ENCODE measurements at places on chromosomes 7 and 10.
A peak's percentile ranks its signal among the peaks of the same experiment; 100 is the strongest.

GRCh38 chr7:101035941-101036340 is 16.1 kb downstream of the MUC17 start:
- no peak for DNase-seq

DNA sequence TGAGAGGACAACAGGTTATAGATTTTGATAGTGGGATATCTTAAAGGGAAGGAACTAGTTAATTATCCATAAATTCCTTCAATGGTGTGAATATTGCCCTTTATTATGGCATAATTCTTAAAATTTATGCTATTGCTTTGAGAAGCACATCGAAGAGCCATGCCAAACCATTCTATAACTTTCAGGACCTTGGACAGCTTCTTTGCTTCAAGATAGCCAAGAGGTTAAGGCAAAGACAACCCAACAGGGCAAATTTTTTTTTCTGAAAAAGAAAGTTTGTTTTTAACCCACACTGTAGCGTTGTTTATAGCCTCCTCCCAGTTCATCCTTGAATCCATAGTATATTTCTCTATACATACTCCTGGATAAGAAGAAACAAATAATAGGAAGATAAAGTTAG is 103.2 kb downstream of the NRG3 start:
- no peak for DNase-seq

DNA sequence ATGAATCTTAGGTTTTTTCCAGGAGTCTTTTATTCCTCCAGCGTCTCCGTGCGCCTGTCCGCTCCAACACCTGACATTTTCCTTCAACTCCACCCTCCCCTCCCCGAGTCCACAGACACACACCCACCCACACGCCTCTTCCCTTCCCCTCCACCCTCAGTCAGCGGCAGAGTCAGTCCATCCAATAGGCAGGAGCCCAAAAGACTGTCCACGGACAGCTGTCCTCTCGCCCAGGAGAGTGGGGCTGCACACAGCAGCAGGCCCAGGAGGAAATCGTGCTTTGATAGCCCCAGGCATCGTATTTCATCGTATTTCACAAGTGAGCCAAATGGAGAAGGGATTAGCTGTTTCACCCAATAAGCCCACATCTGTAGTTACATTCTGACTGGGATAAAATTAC is 285.1 kb downstream of the ZEB1 start:
- no peak for DNase-seq

- peak; percentile 66 for DNase-seq
These were observed 628 bp downstream of the PARP12 start for GRCh38 chr7:140062118-140062527.

DNA sequence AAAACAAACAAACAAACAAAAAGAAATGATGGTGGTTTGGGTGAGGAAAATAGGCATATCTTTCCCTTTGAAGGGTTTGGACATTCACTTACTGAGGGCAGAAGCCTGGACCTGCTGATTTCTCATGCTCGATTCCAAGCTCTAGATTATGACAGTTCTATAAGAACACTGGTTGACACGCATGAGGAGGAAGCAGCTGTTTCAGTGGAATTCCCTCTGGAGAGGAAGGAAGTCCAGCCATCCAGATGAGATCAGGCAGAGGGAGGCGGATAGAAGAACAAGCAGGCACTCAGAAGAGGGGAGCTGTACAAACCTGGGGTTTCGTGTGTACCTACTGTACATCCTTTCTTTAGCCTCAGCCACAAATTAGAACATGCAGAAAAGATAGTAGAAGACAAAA is 691.9 kb downstream of the INHBA start:
- no peak for DNase-seq

DNA sequence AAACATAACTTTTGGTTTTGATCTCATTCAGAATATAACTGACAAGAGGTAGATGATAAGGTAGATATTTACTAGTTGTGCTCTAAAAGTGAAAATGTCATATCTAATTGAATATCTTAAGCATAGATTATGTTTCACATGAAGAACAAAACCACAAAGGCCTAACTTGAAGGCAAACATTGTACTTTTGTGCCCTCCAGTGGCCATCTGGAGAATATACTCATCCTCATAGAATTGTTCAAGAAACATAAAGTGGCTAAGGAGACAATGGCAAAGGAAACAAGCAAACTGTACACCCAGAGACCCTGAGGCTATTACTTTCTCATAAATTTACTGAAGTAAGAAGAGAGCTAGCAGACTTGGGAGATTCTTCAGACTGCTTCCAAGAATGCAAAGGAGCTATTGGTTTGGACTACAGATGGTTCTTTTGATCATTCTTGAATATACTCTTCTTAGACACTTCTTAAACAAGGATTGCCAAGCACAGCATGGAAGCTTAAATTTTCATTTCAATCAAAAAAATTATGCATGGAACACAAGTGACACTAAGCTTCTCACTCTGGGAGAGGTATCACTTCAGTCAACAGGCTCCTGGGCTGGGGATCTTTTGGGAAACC is 98.2 kb upstream of the DKK1 start:
- DNase-seq, result no peak

DNA sequence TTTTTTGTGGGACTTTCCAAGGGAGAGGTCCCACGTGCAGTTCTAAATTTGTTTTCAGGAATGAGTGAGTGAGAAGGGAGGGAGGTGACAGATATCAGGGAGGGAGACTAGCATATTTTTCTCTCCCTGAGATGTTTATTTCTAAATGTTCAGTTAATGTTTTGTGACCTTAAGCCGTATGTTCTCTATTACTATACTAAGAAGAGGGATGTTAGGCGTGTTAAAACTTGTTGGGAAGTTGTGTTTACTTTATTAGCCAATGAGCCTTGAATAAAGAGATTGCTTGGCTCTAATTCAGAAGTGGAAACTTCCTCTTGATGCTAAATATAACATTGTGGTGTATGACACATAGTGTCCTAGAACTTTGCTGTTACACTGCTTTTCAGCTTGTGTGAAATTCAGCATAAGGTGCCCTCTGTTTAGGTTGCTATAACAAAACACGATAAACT is 37.3 kb downstream of the DNAH11 start:
- no peak for DNase-seq

- DNase-seq, result no peak
These were observed 3.7 kb downstream of the GOT1 start for GRCh38 chr10:99426689-99427088.

DNA sequence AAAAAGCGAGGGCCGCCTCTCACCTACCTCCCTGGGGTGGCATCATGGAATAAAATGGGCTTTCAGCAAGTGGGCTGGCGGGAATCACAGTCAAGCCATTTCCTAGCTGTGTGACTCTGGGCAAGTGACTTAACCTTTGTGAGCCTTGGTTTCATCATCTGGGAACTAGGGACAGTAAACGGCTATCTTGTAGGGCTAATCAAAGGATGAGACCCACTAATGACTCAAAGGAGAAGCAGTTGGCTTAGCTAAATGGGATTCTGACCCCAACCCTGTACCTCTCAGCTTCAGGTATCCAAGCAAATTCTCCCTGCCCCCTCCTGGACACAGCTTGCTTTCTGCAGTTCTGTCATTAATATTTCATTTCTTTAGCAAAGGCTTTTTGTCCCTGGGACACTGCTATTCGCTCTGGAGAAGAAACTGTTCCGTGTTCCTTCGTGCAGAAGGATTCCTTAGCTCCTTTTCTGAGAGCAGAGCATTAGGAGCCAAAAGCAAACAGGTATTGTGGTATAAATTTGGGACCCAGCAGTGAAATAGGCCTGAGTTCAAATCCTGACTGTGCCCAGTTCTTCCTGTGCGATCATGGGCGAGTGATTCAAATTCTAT is 25.9 kb downstream of the TRIM8 start:
- no peak for DNase-seq

DNA sequence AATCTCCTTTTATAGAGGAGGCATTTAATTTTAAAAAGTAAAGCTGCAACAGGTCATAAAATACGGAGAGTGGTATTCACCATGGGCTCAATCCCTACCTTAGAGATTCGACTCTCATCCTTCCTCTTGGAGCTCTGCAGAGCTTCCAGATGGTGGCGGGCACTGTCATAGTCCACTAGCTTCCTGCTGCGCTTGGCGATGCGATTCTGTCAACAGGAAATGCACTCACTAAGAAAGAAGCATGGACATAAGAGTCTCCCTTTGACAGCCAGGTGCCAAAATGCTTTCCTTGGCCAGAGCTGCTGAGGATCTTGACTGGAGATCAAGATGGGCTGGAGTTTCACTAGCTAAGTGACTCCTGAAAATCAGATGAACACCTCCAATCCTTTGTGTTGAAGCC is 154.4 kb downstream of the AMPH start:
- no peak for DNase-seq

- no peak for DNase-seq
These were observed 9.9 kb upstream of the DNAAF5 start for GRCh38 chr7:716636-717035.

DNA sequence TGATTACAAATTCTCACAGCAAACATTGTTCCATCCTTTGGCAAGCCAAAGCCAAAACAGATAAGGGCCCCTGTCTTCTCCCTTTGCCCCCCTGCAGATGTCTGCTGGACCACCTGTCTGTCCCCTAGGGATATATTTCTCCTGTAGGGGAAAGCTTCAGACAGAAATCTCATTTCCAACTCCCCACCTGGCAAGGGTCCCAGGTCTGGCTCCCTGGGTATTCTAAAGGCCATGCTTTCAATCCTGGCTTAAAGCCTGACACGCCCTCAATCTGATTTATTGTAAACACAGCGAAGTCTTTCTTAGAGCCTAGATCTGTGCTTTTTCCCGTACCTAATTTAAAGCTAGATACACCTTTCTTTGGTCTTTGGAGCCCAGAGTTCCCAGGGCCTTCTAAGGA is 66.1 kb downstream of the KCNMA1 start:
- DNase-seq, result no peak

DNA sequence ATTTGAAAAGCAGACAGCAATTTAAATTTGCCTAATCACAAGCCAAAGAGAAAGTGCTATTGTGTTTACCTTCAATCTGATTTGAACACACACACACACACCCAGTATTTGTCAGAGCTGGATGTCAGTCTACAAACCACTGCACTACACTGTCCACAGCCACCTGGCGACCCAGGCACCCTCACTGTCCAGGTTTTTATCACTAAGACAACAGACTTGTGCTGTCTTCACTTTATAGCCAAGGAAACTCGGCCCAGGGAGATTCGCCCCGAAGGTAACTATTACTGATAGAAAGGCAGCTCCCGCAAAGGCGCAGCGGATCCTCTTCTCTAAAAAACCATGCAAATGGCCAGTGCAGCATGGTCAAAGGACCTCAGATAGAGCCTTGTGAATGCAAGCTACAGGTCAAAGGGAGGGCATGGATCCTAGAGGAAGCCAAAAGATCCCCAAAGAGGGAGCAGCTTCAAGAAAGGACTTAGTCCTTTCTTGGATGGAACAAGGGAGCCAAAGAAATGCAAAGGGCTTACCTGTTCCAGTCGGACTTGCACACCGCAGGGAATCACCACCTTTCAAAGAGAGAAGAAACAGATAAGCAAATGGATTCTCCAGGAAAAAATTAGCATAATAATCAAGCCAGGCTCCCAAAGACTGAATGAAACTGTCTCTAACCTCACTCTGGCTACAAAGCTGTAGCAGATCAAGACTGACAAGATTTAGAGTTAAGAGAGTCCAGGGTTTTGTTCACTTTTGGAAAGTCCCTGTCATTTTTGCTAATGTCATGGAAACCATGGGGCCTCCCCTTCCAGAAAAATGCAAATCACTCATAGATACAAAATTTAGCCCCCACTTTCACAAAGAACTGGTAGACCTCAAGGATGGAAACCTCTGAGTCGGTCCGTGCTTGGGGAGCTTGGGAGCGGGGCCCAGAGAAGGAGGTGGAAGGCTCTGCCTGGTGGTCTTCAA is 101.1 kb downstream of the TNS3 start:
- DNase-seq, result no peak

- no peak for DNase-seq
These were observed 30.5 kb upstream of the ZRANB1 start for GRCh38 chr10:124911124-124912067.

DNA sequence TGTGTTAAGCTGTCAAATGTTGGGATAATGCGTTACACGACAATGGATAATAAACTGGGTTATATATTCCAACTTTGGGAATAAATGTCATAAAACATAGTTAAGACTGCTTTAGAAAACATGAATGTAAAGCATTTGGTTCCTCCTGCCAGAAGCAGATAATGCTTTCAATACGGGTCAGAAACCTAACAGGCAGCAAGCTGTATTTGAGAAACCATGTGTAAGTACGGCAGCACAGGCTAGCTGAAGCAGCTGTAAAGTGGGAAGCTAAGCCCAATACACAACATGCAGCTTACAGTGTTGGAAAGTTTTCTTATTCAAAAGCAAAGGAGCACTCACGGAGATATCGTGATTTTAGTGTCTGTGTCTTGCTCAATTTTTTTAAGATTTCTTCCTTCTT is 46.5 kb downstream of the MALSU1 start:
- no peak for DNase-seq

DNA sequence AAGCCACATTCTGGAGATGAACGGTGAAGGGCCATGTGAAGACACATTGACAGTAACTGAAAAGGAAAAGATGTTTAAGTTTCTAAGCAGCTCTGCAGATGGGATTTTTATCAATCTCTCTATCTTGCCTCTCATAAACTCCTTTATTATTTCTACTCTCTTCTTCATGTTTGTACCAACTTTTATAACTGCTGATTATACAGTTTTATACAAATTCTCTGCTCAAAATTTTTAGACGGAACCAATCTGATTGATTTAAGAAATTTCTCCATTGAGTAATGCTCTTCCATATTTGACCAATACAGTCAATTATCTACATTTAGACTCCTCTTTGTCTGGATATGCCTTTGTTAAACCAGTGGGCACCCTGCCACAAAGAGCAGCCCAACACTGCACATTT is 31.7 kb downstream of the TFPI2 start:
- DNase-seq, result no peak

DNA sequence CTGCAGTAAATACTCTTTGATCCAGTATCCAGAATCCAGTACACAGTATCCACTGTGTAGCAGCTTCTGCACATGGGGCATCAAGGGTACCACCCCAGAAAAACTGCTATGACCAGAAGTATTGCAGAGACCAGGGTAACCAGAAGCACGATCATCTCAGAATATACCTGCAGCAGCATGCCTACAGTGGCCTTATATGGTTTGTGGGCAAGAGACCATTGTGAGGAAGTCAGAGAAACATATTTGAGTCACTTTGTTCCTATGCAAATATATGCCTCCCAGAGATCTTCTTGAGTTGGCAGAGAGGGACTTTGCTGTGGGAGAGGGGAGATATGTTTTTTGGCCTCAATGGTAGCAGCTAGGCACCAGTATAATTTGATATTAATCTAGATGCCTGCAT is 206.4 kb upstream of the LRRTM3 start:
- no peak for DNase-seq

DNA sequence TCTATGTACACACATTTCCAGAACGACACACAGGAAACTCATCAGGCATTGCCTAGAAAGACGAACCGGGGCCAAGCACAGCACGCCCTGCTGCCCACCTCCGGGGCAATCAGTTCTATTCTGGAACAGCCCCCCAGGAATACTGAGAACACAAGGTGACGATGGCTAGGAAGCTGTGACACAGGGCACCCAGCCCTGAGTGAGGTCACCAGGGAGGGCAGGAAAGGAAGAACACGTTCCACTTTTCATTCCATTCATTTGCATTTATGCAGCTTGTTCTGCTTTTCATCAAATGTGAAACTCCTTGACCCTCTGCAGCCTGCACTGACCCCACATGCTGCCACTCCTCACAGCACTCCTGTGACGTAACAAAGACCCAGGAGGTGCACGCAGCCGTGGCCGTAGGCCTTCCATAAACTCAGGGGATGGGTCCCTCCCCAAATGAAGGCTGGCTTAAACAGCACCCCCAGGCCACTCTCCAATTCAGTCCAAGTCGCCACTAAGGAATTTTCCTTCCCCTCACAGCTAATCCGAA is 28.9 kb downstream of the MAD1L1 start:
- DNase-seq, result no peak

Data from T-cell (primary cell).